ENCODE measurements at places on chromosomes 7 and 10.

DNA sequence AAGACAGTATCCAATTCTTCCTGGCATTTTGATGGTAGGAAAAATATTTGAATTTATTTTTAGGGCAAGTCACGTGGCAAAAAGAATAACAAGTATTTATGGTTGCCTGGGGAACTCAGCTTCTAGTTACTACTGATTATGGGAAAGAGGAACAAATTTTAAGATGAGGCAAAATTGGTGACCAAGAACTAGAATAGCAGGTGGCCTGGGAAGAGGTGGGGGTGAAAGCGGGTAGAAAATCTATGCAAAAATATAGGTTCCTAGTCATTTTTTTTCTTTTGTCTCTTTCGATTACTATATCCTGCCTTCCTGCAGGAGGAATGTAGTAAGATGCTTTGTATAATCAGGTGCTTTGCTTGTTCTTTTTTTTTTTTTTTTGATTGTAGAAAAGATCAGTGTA lies 27.8 kb downstream of the ENTPD1 start:
- no peak for DNase-seq

DNA sequence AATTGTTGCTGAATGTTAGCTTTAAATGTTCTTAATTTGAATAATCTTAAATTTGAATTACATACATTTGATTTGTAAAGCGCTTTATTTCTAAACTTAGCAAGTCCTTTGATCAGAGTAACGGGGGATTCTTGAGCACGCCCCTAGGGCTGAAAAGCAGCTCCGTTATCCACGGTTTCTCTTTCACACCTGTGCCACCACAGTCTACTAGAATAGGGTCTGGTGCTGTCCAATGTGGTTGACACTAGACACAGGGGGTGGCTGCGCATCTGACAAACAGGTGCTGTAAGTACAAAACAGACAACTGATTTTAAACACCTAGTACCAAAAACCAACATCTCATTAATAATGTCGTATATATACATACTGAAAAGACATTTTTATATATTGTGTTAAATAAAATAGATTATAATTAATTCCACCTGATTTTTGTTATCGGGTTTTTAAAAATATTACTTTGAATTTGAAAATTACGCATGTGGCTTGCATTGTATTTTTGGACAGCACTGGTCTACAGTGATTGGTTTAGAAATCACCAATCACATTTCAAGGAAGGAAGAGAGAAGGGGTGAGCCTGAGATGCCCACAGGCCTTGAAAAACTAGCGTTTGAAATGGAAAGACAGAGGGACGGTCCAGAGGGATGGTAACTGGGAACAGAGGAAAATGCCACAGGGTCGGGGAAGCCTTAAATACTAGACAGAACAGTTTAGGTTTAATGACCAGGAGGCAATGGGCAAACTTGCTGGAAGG lies 7.3 kb downstream of the SEPHS1 start:
- no peak for DNase-seq

- no peak for DNase-seq
Measured at GRCh38 chr10:4399556-4399955, 426.5 kb upstream of the AKR1E2 start.

- no peak for DNase-seq
Measured at GRCh38 chr7:128271942-128272481, 30.9 kb downstream of the LEP start.

DNA sequence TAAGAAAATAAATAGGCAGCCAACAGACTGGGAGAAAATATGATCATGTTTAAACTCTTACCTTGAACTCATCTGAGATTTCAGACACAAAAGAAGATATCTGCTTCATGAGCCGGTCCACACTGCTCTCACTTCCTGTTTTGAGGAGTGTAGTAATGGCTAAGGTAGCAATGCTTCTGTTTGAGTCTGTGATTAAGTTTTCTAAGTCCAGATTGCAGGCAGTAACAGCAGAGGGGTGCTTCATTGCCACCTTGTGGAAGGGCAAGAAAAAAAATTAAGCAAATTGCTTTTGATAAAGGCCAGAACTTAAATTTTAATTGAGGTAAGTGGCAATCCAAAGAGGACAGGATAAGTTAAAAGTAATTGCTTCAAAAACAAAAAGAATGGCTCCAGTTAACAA lies 69.1 kb downstream of the MEST start:
- no peak for DNase-seq

DNA sequence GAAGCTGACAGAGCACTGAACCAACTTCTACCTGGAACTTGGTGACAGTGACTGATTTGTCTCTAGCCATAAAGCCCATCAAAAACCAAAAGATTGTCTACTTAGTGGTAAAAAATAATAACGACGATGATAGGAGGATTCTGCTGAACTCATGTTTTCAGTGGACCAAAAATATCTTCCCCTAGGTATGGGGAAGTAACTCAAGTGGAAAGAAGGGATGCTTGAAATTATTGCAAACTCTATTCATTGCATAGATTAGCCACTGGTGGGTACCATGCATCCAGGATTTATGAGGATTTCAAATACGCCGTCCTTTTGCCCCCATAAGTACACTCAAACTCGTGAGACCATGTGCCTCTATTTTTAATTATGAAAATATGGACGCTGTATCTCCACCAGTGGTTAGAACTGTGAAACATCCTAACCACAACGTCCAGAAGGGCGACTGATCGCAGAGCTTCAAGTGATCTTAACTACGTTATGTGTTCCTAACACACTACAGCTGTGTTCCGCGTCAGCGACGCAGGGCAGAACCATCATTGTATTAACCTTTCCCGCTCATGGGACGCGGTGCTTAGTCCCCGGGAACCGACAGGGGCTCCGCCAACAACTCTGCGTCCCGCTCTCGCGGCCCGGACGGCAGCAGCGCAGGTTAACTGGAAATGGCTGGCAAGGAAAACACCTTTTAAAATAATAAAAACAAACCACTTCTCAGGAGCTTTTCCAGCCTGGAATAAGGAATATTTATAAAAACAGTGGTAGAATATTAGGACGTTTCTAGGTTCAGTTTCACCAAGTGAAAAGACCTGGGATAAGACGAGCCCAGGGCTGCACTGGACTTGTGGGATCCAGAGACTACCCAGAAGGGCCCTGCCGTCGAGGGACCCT lies 776 bp downstream of the PEX1 start:
- DNase-seq = peak; percentile 73

- DNase-seq = no peak
Measured at GRCh38 chr7:135980012-135980551, 2.9 kb upstream of the MTPN start.

DNA sequence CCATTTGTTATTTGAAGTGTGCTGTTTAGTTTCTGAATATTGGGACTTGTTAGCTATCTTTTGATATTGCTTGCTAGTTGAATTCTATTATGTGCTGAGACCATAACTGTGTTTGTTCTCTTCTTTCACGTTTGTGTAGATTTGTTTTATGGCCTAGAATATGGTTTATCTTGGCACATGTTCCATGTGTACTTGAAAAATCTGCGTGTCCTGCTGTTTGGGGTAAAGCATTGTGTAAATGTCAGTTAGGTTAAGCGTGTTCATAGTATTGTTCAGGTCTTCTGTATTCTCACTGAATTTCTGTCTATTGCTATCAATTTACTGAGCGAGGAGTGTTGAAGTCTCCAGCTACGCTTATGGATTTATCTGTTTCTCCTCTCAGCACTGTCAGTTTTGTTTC lies 19.4 kb downstream of the MMP21 start:
- DNase-seq = no peak

DNA sequence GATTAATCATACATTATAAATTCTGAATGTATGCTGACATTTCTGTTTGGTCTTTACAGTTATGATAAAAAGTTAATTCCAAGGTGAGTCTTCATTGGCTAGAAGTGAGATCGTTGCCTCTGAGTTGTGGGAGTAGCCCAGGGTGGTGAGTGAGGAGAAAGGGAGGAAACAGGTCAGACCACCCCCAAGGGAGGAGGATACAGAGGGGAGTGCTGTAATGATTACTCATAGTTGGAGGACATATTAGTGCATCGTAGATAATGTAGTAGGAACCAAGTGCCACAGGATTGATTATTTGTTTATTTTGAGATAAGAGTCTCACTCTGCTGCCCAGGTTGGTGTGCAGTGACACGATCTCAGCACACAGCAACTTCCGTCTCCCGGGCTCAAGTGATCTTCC lies 672.2 kb downstream of the INHBA start:
- DNase-seq = no peak

DNA sequence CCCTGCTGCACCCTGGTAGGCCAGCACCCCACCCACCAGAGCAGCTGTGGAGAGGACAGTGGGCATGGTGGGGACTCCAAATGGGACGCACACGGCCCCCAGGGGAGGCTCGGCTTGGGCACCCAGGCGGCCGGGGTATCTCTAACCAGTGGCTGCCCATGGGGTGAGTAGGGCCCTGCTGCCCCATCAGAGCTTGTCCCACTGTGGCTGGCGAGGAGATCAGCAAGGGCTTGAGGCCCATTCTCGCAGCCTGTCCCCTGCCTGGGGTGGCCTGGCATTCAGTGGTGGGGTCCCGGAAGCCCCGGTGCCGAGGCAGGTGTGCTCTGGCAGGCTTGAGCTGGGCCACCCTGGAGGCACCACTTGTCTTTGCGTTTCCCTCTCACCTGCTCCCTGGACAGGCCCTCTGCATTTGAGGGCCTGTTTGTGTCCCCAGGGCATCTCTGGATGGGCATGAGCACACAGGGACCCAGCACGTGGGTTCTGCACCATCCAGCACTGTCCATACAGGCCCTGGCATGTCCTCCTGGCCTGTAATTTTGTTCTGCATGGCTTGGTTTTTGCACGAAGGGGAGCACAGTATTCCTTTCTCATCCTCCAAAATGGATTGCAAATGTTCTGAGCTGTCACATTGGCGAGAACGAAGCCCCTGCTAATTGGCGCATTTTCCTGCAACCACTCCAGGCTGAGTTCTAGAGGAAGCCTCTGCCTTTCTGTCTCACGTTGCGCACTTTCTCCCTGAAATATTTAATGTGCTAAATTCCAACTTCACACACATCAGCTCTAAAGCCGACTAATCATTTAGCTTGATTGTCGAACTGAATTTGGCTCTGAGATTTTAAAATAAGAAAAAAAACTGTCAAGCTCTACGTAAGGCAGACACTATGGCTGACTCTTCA lies 27.2 kb downstream of the PWWP2B start:
- no peak for DNase-seq

- DNase-seq = no peak
Measured at GRCh38 chr7:132498319-132498718, 78.0 kb downstream of the PLXNA4 start.

DNA sequence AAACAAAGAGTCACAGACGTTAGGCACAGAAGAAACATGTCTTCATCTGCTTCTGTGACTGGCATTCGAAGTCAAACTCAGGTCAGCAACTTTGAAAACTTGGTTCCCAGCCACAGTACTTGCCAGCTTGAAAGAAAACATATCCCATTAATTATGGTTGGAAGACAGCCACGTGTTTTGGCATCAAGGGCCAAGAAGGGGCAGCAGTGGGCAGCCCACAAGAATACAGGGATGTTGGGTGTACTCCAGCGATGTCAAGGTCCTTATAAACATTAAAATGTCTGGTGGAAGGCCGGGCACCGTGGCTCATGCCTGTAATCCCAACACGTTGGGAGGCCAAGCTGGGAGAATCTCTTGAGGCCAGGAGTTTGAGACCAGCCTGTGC lies 29.5 kb downstream of the JCAD start:
- DNase-seq = no peak

GRCh38 chr7:124208642-124209041 lies 175.8 kb upstream of the TMEM229A start:
- DNase-seq = no peak

- no peak for DNase-seq
Measured at GRCh38 chr10:13514296-13514695, 14.5 kb downstream of the BEND7 start.

GRCh38 chr10:3756360-3756740 lies 28.7 kb downstream of the KLF6 start:
- DNase-seq = no peak

Measured in NCI-H526 (cell line).